Mesenteric fat pad (tissue), 1 donor: ENCODE measurements at places on chromosomes 1 and 21. TPM values are rescaled to one million over a fixed set of nuclear protein-coding genes. Genes with fewer than 3 reads are reported as not detected.

- no peak for DNase-seq
Observed at GRCh38 chr1:46008585-46008984, 123.8 kb downstream of the PIK3R3 start.

GRCh38 chr1:34213956-34214355 lies 37.2 kb downstream of the C1orf94 start:
- no peak for DNase-seq

DNA sequence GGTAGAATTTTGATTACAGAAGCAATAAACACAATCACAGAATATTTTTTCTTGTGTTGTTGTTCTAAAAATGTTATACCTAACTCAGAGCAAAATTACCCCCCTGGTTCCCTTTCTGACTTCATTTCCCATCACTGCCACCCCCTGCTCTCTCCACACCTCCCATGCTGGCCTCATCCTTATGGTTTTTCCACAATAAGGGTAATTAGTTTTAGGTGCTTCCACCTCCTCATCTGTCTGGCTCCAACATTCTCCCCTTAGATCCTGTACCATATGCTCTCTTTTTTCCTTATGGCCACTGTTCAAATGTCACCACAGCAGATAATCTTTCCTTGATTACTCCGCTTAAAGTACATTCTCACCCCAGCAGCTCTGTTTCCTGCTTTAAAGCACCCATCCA lies 2208.6 kb downstream of the MRPL39 start:
- DNase-seq: no peak

DNA sequence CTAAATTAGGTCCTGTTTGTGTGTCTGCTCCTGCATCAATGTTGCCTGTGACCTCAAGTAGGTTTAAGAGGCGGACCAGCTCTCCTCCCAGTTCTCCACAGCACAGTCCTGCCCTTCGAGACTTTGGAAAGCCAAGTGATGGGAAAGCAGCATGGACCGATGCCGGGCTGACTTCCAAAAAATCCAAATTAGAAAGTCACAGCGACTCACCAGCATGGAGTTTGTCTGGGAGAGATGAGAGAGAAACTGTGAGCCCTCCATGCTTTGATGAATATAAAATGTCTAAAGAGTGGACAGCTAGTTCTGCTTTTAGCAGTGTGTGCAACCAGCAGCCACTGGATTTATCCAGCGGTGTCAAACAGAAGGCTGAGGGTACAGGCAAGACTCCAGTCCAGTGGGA lies 79.9 kb downstream of the PRDM2 start:
- DNase-seq: no peak

DNA sequence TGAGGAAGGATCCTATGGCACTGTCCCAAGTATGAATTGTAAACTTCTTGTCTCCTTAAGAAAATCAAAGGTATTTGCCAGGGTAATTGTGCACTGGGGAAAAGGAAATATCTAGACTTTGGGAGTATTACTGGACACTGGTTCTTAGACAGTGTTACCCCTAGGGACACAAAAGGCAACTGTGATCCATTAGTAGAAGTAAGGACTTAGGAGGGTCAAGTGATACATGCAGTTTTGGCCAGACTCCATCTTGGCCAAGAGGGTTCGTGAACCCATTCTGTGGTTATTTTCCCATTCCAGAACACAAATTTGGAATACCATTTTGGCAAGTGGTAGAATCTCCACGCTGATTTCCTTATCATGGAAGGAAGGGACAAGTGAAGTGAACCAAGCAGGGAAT lies 98.1 kb downstream of the TM2D1 start:
- no peak for DNase-seq

Gene EXO1
- 0.48 TPM for total RNA-seq
